ENCODE measurements at places on chromosomes 2 and 18.
A peak's percentile ranks its signal among the peaks of the same experiment; 100 is the strongest.

DNA sequence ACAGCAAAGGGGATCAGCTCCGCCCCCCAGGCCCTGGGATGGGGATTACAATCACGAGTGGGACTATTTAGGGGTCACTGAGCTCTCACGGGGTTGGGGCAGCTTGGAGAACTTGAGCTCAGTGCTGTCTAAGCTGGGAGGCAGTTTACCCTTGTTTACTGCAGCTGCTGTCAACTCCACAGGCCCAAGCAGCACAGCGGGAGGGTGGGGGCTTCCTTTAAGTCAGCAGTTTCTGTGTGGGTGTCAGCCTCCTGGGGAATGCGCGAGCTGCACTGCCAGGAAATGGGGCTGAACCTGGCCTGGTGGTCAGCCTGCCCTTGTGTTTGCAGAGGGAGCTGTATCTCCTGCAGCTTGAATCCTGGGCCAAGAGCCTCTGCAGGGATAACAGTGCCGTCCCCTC lies 29.8 kb downstream of the TOGARAM2 start:
- DNase-seq = peak; percentile 10

GRCh38 chr18:53458944-53459580 lies 765.4 kb downstream of the MBD2 start:
- DNase-seq = peak; percentile 33

GRCh38 chr2:58035352-58035751 lies 11.3 kb upstream of the VRK2 start:
- no peak for DNase-seq

- DNase-seq = peak; percentile 3
Measured at GRCh38 chr2:181306785-181307184, 150.4 kb upstream of the ITGA4 start.

- DNase-seq = no peak
Measured at GRCh38 chr2:158650646-158651357, 144.3 kb upstream of the DAPL1 start.

GRCh38 chr2:121736140-121736461 lies 574 bp downstream of the NIFK start:
- DNase-seq = no peak

GRCh38 chr2:196957881-196958525 lies 31.5 kb upstream of the PGAP1 start:
- DNase-seq = no peak

DNA sequence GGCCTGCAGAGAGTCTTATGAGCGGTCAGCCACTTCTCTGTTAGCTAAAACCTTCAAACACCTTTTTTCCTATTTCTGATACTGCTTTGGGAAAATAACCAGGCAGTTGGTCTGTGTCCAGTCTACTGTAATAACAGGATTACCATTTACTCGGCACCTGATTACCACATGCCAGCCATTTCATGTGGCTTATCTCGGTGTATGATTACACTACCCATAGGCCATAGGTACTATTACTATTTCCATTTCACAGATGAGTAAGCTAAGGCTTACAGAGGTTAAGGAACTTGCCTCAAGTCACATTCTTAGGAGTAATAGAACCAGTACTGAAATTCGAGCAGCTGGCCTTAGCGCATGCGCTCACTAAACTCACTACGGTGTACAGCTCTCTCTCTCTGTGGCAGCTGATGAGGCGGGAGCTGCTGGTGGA lies 147.2 kb upstream of the L3MBTL4 start:
- DNase-seq = no peak

GRCh38 chr18:24428709-24429108 lies 2.2 kb downstream of the IMPACT start:
- DNase-seq = no peak

DNA sequence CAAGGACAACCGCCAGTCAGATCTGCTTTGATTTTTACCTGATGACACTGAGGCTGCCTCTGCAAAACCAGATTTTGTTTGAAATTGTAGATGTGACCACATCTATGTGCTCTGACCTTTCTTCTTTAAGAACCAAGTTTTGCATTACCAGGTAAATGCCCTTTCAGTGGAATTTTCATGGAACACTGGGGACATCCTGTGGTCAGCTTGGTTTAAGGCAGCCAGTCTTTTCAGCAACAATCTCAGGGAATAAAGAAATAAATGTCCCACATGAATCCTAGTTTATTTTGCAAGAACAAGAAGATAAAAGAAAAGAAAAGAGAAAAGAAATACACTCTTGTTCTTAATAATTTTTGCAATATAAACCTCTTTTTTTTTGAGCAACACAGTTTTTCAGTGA lies 90.6 kb downstream of the POU3F3 start:
- DNase-seq = peak; percentile 6

GRCh38 chr2:126543081-126543480 lies 112.9 kb upstream of the GYPC start:
- no peak for DNase-seq

DNA sequence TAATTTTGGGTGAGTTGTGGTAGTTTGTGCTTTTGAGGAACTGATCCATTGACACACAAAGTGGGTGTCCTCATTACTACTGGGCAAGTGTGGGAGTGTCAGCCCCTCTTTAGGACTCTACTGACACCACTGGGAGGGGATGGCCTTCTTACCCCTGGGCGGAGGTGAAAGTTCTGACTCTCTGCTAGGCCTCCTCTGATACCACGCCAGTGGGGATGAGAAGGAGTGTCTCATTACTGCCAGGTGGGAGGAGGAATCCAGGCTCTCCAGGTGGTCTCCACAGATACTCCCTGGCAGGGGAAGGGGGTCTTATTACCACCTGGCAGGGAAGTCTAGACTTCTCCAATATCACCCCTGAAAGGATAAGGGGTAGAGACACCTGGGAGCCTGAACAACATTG lies 9.1 kb downstream of the LCLAT1 start:
- DNase-seq = no peak

DNA sequence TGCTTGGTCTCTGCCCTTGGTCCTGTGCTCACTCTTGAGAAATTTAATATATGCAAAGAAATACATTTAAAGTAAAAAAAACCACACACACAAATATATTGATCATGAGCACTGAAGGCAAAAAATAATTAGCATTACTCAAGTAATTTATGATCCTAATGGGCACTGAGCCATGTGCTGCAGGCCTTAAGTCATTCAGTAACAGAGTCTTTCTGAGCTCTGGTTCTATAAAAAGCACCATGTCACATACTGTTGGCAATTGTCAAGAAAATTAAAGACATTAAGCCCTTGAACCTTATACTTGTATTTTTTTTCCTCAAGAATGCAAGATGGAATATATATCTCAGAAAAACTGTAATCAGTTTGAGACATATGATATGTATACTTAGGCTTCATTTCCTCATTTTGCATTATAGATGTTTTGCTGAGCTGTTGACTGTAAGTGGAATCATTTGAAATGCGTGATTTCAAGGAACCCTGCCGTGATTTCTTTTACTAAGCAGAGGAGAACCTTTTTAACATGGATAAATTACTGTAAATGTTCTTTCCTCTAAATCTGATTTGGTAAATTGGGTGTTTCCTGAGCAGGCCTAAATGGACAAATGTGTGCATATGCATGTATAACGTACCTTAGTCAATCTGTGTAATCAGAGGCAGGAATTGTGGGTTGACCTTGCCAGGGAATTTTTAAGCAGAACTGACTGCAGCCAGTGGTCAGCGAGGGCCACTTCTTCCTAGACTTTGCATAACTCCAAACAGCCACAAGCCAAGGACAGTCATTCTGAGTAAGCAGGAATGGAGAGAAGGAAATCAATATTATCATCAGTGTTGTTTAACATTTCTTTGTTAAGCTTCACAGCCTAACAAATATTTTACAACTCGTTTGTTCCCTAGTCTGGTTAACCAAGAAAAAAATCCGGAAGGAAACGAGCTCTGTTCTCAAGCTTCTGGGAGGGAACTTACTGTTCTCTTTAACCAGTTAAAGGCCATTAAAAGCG lies 191.5 kb upstream of the ATP5MC3 start:
- peak; percentile 24 for DNase-seq

DNA sequence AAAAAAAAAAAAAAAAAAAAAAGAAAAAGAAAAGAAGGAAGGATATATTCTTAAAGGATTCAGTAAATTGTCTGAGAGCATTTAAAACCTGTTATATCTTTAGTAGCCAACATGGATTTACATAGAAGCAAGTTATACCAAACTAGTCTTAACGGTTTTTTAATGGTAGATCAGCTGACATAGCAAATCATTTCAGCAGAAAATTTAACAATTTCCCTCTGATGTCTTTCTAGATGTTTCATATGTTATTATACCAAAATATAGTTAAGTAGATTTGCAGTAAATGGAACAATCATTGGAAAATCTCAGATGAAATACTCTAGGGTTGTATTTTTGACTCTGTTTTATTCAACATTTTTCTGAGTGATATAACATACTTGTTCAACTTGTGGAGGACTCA lies 72.9 kb downstream of the BABAM2 start:
- DNase-seq = no peak

- DNase-seq = no peak
Measured at GRCh38 chr18:5288517-5288935, 7.0 kb downstream of the ZBTB14 start.

GRCh38 chr2:164642946-164643555 lies 21.8 kb upstream of the GRB14 start:
- no peak for DNase-seq

DNA sequence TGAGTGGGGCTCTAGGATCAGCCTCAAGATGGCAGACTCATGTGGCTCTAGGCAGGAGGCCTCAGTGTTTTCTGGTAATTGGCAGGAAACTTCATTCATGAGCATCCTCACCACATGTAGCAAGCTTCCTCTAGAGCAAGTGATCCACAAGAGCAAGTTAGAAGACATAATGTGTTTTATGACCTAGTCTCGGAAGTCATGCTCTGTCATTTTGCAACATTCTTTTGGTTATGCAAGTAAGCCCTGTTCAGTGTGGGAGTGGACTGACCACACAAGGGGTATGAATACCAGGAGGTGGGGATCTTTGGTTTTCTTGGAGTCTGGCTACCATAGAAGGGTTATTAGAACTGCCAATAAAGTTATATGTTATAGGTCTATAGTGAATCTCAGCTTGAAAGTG lies 66.8 kb upstream of the STK39 start:
- no peak for DNase-seq

- no peak for DNase-seq
Measured at GRCh38 chr2:39241588-39241987, 2.2 kb downstream of the CDKL4 start.

- DNase-seq = peak; percentile 54
Measured at GRCh38 chr2:173062801-173063200, 12.8 kb upstream of the MAP3K20 start.

DNA sequence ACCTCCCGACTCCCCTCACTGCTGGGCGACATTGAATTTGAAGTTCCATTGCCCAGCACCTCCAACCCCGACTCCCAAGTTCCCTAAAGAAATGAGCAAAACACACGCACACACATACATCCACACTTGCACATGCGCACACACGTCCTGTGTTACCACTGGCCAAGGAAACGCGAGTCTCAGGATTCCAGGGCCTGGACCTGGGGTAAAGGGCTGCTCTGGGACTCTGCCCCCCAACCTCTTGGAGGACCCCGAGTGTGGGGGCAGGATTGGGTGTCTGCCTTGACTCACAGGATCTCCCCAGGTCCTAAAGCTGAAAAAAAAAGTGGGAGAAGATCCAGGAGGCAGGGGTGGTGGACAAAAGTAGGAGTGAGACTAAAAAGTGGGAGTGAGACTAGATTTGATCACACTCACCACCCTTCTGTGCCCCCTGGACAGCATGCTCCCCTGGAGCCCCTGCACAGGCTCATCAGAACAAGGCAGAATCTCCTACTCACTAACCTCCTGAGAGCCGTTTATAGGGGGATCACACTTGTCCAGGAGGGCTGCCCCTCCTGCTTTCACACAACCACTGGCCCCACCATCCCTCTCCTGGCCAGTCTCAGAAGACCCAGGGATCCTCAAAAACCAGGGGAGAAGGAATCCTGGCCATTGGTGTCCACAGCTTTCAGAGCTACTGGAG lies 202.2 kb downstream of the TNS1 start:
- DNase-seq = no peak

Measured in fibroblast of skin of right biceps (primary cell).